Fibroblast of skin of right biceps (primary cell): ENCODE measurements at places on chromosomes 2 and 18.

DNA sequence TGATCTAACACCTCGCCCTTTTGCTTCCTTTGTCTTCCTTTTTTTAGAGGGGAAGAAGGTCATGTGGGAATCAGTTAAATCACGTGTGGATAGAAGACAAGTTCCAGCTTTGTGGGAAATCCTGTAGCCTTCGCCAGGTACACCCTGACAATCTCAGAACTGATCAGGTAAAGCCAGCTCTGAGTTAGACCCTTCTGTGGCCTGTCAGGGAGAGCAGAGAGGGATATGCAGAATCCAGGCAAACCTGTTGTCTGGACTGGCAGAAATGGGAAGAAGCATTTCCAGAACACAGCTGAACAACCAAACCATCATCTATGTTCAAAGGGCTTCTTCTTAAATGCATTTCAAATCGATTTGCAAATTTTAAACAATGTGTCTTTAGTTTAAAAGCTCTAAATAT, 247.4 kb upstream of the FN1 start:
- DNase-seq = no peak

- peak; percentile 72 for DNase-seq
Observed at GRCh38 chr2:39954346-39954745, 175.3 kb upstream of the THUMPD2 start.

GRCh38 chr2:175823002-175823706, 178.9 kb downstream of the LNPK start:
- no peak for DNase-seq

GRCh38 chr18:46061796-46062195, 10.3 kb downstream of the PSTPIP2 start:
- DNase-seq = no peak

- DNase-seq = peak; percentile 61
Observed at GRCh38 chr18:11553098-11553940, 56.1 kb upstream of the SLC35G4 start.

GRCh38 chr18:3081584-3081991, 68.6 kb upstream of the LPIN2 start:
- peak; percentile 76 for DNase-seq

GRCh38 chr2:64133354-64133753, 10.9 kb downstream of the PELI1 start:
- no peak for DNase-seq
